Activated CD8-positive, alpha-beta memory T cell treated with anti-CD3 and anti-CD28 coated beads for 24 hours (primary cell): ENCODE measurements at places on chromosomes 3 and 15.

GRCh38 chr15:96648866-96649265 is 318.4 kb downstream of the NR2F2 start:
- no peak for DNase-seq

DNA sequence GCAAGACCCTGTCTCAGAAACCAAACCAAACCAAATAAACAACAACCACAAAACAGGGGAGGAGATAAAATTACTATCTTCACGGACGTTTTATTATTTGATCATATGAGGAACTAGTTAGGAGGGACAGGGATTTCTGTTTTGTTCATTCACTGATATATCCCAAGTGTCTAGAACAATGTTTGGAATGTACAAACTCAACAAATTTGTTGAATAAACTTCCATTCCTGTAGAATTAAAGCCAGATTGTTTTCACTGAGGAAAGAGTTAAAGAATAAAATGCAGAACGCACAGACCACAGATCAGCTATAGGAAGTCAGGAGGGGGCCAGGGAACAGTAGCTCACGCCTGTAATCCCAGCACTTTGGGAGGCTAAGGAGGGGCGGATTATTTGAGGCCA is 6.5 kb upstream of the STRC start:
- DNase-seq = no peak

DNA sequence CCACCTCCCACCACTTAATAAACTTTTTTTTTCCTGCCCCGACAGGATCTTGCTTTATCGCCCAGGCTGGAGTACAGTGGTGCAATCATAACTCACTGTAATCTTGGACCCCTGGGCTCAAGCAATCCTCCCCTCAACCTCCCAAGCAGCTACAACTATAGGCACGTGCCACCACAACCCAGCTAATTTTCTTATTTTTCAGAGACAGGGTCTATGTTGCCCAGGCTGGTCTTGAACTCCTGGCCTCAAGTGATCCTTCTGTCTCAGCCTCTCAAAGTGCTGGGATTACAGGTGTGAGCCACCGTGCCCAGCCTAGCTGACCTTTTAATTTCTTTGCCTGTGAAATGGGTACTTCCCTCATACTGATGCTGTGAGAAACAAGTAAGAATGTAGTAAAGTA is 3.9 kb upstream of the C15orf40 start:
- no peak for DNase-seq

DNA sequence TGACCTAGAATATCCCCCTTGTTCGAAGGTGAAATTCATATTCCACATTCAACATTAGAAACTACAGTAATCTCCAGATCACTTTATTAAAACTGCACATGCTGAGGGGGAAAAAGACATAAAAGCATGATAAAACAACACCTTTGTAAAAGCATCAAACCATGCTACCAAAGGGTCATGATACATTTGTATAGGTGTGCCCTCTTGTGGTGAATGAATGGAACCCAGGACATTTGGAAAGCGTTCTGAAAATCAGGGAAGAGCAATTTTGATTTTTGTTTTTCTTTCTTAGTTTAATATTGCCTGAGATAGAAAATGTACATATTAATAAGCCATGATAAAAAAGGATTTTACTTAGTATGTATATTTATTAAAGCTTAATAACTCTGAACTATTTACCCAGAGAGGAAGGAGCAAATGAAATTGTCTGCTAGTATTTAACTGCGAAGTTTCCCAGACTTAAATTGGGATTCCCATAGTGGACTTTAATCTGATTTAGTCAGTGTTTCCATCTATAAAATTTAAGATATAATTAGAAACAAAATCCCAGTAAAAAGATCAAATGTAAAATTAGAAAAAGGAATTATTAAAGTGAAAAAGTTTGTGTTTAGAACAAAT is 105.8 kb upstream of the ARL6 start:
- no peak for DNase-seq

DNA sequence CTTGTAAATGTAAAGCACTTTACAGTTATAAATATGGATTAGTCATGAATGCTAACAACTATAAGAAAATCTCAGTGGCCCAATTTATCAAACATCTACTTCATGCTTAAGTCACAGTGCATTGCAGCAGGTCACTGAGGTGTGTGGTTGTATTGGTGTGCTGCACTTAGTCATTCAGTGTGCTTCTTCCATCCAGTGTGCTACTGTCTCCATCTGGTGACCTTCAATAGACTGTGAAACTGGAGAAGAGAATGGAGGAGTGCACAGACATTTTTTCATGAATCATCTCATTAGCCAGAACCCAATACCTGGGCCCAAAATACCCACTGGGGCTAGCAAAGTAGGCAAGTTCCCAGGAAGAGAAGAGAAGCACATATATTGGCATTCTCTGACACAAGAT is 199.6 kb downstream of the SHOX2 start:
- no peak for DNase-seq

DNA sequence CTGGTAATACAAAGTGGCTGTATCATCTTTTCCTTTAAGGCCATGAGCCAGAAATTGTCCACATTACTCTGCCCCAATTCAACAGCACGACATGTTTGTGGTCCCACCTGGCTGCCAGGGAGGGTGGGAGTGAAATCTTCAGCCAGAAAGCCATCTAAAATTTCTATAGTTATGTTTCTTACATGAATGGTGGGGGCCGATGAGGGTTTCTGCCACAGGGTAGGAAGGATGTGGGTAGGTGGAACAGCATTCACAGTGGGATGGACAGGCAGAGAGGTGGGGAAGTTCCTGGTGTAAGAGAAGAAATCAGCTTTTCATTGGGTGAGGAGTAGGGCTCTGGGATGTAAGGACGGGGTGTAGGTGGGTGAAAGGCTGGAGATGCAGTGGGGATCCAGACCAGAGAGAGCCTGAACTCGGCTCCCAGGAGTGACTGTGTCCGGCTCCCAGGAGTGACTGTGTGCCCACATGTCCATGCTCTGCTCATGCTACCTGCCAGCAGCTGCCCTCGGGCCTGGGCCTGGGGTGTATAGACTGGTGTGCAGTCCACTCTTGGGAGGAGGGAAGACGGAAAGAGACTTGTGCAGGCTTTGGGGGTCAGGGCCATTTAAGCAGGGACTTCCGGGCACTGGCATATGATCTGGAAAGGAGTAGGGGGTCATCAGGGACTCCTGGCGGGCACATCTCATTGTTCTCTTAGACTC is 3.8 kb upstream of the FBLN2 start:
- DNase-seq = no peak

DNA sequence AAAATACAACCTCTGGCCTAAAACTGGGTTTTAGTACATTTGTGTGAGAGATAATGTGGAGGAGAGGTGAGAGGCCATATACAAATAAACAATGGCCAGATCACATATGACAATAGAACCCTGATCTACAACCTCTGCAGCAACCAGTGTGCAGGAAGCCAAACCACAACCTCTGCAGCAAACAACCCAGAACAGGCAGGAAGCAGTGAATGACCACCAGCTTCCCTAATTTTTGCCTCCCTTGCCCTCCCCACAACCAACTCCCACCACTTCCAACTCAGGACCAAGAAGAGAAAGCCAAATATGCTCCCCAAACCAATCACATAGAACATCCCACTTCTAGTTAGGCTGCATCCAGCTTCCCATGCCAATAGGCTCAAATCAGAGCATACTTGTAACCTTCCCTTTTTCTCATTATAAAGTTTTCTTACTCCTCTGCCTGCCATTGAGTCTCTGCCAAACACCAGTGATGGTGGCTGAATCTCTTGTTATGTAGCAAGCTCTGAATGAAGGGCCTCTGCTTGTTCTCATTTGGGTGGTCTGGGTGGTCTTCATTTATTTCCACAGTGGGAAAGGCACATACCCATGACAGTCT is 102.6 kb upstream of the GAP43 start:
- no peak for DNase-seq

GRCh38 chr3:179881791-179882190 is 154.9 kb downstream of the PEX5L start:
- DNase-seq = no peak

DNA sequence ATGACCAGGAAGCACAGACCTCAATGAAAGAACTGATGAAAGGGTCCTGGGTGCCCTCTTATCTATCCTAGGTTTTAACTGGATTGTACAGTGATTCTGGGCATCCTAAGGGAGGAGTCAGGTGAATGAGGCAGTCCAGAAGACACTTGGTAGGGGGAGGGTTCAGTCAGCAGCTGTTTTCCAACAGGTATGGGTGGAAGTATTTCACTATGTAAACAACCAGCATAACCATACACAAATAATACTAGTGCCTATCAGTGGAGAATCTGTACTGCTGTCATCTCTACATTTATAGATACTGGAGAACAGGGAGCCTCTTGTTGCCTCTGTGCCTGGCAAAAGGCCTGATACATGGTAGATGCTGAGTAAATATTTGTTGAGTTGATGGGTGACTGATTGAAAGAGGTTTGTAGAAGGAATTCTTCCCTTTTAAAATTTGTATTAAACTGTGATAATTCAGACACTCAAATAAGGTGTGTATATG is 328.5 kb downstream of the RBMS3 start:
- DNase-seq = no peak

GRCh38 chr3:122553171-122553570 is 10.9 kb downstream of the PARP9 start:
- DNase-seq = no peak

GRCh38 chr3:8987226-8987625 is 24.0 kb upstream of the RAD18 start:
- no peak for DNase-seq

DNA sequence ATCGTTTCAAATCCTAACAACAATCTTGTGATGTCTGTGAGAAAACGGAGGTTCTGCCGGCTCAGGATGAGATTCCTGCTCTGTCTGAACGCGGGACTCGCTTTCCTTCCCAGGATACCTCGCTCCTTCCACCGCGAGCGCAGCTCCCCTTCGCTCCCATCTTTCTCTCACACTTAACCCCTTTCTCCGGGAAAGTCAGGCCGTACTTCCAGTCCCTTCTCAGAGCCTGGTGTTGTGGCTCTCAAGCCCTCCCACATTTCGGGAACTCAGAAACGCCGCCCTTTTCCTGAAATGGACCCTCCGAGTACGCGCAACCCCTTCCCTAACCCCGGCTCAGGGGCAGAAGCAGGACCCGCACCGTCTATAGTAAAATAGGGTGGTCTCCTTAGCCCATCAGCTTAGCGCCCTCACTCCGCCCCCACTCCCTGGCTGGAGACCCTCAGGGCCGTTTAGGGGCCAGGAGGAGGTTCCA is 378 bp upstream of the FEM1B start:
- no peak for DNase-seq

- peak; percentile 40 for DNase-seq
Measured at GRCh38 chr3:113275929-113276750, 64.8 kb downstream of the BOC start.

- DNase-seq = no peak
Measured at GRCh38 chr15:70633103-70633831, 130.1 kb downstream of the UACA start.

GRCh38 chr3:194476784-194477183 is 10.0 kb downstream of the ATP13A3 start:
- DNase-seq = no peak

- no peak for DNase-seq
Measured at GRCh38 chr3:136728473-136728872, 23.7 kb downstream of the STAG1 start.

- DNase-seq = no peak
Measured at GRCh38 chr3:37953707-37954394, 36.7 kb upstream of the VILL start.

DNA sequence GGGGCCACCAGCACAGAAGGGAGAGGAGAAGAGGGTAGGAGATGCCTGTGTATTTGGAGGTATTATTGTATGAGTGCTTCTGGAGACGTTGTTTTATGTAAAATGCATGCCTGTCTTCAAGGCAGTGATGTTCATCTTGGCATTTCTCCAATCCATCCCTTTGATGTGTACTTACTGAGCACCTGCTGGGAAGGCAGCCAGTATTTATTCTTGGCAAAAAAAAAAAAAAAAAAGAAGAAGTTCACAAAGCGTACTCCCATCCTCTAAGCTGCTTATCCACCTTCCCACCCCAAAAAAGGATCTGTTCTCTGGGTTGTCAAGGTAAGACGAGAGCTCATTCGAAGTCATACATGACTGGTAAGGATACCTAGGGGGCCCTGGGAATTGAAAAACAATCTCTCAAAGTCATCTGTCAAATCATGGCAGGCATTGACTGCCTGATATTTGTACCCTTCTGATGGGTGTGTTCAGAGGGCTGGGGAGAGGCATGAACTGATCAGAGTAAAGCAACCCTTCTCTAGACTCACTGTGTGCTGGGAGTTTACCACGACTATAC is 30.0 kb upstream of the SLC6A1 start:
- no peak for DNase-seq

- peak; percentile 51 for DNase-seq
Measured at GRCh38 chr3:195247863-195248189, 23.1 kb downstream of the XXYLT1 start.

- no peak for DNase-seq
Measured at GRCh38 chr3:97863775-97864174, 42.0 kb downstream of the CRYBG3 start.

GRCh38 chr3:69740103-69741021 is 1.1 kb downstream of the MITF start:
- no peak for DNase-seq

DNA sequence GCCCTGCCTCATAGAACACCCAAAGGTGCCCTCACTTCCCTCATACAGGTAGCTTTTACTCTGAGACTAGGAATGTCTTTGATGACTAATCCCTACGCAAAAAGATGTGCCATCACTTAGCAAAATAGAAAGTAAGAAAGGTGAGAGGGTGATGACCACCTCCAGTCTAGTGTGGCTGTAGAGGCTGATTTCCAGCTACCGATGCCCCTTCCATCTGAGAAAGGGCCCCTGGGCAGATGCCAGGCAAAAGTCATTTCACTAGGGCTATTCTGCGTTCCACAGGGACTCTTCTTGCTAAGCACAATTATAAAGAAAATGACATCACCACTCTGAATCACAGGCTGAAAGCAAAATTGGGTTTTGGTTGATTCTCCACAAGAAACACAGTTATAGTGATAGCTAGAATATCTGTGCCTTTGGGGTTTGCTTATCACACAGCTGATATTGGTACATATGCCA is 77.4 kb downstream of the RBPMS2 start:
- DNase-seq = peak; percentile 71

DNA sequence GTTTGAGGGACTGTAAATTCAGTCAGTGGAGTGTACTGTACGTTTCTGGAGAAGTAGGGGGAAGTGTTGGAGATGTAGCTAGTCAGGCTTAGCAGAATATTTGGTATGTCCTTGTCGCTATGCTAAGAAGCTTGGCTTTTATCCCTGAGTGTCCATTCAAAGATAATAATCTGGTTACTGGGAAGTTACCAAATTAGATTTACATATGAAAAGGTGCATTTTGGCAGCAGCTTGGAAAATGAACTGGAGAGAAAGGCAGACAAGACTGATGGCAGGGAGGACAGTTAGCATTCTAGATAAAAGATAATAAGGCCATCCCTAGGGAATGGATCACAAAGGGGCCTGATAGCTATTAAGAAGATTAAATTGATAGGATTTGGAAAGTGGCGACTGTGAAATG is 58.7 kb downstream of the P2RY1 start:
- no peak for DNase-seq
